IPS-NIHi11 (cell line): ENCODE measurements at places on chromosomes 5 and 9.

GRCh38 chr9:98612061-98612752 is 96.5 kb downstream of the GABBR2 start:
- no peak for DNase-seq

DNA sequence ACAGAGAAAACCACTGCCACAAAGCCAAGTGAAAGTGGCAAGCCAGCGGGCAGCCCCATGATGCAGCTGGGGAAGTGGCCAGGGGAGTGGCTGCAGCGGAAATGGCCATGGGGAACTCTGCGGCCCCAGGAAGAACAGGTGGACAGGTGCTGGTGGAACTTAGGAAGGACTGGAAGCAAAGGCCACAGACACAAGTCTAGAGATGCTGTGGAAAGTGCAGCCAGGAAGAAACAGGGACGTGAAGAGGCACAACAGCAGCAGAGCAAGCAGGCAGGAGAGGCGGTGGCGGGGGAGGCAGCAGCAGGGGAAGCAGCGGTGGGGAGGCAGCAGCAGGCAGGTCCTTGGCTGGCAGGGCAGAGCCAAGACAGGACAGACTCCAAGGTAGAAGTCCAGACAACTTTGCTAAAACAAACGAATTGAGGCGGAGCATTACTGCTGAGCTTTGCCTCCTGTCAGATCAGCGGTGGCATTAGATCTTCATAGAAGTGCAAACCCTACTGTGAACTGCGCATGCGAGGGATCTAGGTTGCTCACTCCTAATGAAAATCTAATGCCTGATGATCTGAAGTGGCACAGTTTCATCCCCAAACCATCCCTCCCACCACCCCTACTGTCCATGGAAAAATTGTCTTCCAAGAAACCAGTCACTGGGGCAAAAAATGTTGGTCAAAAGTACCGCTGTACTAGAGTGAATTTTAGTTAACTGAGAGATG is 11.8 kb downstream of the SURF6 start:
- DNase-seq = no peak

DNA sequence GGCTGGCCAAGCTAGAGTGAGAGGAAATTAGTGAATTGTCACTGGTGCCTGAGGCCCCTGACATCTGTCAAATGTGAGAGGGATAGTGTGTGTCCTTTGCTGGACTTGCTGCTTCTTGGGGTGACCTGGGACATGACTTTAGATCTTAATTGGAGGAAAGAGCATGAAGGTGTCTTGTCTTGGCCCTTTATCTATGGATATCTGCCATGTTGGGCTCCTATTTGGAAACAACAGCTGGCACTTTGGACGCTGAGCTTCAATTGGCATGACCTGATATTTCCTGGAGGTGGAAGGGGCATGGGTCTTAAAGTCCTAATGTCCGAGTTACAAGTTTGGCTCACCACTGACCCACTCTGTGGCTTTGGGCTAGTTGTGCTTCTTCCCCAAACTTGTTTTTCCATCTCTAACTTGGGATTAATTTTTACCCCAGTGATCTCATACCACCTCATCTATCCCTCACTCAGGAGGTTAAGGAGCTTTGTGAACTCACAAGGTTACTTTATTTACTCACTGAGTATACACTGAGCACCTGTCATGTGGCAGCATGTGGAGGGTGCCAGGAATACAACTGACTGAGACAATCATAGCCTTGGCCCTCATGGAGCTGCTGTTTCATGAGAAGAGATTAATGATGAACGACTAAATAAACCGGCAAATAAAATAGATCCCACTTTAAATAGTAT is 30.1 kb upstream of the CXCL14 start:
- DNase-seq = no peak

DNA sequence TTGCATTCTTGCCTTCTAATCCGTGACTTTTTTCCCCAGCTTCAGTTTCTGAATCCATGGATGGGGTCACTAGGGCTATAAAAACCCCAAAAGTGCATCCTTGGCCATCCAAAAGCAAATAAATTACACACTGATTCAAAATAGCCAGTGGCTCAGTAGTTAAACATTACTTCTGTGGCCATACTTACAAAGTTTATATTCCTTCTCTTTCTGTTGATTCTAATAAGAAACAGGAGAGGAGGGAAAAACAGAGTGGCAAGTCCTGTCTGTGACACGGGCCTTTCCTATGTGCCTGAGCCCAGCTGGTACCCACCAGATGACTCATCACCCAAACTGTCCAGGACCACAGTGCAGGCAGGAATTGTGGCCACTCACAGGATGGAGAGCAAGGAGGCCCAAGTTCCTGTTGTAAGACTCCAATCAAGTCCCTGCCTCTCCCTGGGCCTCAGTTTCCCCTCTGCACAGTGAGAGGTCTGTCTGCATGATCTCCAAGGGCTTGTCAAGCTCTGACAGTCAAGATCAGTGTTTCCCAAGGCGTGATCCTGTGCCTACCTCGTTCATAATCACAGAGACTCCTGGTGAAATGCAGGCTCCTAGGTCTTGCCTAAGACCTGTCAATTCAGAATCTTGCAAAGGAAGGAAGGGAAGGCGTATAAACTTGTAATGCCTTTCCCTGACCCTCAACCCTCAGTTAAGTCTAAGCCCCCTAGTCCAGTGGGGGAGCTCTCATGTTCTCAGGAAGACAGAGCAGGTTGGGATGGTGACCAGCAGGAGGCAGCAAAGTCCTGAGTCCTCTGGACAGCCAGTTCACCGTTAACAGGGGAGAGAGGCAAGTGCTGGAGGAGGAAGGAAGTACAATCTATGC is 29.5 kb downstream of the TNIP1 start:
- DNase-seq = peak; percentile 89

- DNase-seq = no peak
Observed at GRCh38 chr5:61837788-61838187, 468.2 kb upstream of the KIF2A start.

DNA sequence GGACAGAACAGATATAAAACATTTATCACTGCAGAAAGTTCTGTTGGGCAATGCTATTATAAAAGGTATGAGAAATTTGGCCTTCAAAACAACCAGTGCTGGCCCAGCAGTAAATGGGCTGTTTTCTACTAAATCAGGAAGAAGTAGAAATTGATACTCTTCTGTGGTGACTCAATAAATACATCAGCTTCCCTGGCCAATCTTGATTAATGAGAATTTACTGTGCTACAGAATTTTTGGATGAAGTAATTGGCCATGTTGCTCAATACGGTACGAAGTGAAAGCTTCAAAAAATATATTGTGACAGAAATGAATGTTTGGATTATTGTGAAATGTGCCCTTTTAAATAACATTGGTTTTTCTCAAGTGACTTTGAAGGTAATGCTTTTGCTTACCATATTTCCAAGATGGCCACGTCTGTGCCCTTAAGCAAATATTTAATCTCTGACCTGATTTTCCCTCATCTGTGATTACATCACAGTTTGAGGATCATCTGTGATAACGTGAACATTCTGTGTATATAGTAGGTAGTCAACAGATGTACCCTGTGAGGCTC is 4.2 kb downstream of the DNAJA1 start:
- no peak for DNase-seq

- no peak for DNase-seq
Observed at GRCh38 chr5:119276978-119277377, 78.8 kb upstream of the TNFAIP8 start.

GRCh38 chr9:82101475-82101874 is 112.9 kb downstream of the SPATA31D1 start:
- no peak for DNase-seq

DNA sequence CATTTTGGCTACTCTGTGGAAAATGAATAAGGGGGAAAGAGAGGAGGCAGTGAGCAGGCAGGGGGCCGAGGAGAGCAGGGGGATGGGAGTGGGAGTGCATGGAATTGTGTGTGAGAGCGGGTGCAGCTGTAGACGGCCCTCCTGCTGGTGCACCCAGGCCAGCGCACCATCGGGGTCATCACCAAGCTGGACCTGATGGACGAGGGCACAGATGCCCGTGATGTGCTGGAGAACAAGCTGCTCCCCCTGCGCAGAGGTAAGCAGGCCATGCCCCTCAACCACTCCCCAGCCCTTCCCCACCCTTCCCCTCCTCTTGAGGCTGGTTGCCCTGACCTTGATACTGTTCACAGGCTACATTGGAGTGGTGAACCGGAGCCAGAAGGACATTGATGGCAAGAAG is 16.7 kb downstream of the DNM1 start:
- DNase-seq = no peak

- no peak for DNase-seq
Observed at GRCh38 chr5:56861893-56862485, 46.6 kb downstream of the MAP3K1 start.

GRCh38 chr5:166509085-166509484 is 1782.4 kb upstream of the WWC1 start:
- DNase-seq = peak; percentile 46

- DNase-seq = no peak
Observed at GRCh38 chr9:125696106-125696647, 10.8 kb downstream of the MAPKAP1 start.

DNA sequence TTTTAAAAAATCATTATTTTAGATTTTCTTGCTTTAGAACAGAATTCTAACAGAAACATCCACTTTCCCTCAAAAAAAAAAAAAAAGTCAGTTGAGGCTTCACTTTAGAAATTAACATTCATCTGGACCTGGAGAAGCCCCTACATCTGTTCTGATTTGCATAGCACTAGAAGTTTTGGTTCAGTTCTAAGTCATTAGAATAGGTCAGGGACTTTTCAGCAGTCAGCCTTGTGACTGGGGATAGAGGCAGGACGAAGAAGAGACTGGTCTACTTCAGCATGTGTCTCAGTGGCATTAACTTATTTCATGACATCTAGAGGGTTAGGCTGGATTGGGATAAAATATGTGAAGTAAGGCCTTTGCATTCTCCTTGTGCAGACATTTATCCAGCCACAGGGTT is 215.8 kb upstream of the DAB2 start:
- no peak for DNase-seq

DNA sequence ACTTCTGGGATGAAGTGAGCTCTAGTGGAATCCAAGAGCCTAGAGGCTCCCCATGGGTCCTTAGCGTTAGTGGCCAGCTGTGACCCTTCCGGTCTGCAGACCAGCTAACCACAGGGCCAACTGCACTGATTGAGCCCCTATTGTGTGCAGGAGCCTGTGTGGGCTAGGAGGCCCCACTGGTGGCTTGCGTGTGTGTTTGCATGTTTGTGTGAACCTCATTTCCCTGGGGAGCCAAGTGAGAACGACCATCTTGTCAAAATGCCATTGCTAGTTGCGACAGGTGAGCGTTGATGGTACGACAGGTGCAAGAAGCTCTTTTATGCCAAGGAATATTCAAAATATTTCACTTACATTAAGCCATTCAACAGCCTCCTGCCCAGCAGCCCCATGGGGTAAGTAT is 44.1 kb upstream of the ANKRD33B start:
- DNase-seq = no peak

DNA sequence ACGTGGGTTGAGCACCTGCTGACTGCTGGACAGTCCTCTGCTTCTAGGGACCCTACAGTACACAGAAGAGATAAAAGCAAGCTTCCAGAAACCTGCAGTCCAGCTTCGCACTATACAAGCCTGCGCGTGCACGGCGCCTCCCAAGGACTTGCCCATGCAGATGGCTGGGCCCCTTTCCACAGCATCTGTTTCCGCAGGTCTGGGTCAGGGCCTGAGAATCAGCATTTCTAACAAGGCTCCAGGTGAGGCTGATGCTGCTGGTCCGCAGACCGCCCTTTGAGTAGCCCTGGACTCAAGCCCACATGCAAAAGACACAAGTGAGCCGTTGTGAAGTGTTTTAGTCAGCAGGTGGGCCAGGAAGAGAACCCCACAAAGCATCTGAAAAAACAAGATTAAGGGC is 133.1 kb downstream of the HSD17B3 start:
- DNase-seq = no peak

DNA sequence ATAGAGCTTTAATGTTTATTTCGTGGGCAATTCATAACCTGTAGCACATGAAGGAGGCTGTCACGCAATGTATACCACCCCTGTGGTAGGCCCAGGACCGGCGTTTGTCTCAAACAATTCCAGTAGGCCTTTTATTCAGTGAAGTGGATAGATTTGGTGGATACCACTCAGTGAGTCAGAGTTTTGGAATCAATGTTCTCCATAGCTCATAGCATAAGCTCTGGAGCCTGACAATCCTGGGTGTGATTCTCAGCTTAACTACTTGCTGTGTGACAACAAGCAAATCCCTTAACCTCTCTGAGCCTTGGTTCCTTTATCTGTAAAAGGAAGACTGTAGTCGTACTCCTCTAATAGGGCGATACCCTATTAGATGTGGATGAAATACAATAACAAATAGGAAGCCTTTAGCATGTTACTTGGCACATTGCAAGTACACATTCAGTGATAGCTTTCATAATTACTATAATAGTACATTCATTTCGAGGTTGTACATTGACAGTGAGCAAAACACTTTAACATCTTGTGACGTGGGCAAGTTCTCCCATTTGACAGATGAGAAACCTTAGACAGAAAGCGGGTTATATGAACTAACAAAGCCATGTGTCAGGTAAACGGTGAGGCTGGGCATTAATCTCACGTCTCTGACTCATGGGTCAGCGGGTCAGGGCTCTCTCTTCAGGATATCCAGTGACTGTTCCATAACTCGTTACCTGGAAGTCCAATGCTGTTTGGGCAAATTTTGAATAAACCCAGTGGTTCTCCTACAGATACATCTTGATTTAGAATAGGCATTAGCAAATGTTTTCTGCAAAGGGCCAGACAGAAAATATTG is 130.8 kb downstream of the C9orf152 start:
- no peak for DNase-seq

- DNase-seq = no peak
Observed at GRCh38 chr5:126031989-126032716, 391.1 kb upstream of the GRAMD2B start.

DNA sequence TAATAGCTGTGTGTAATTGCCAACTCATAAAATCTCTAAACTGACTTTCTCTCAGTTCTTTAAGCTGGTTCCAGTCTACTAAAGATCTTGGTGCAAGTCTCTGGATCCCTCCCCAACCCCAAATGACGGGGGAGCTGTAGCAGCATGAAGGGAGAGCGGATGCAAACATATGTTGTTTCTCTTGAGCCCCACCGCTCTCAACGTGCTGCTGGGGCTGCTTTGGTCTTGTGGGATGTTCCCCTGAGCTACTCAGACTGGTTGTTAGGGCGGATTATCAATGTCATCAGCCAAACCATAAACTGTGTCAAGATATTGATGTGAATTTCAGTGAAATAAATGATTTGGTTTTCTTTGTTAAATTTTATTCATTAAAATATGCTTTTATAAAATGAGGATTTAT is 40.9 kb upstream of the APC start:
- no peak for DNase-seq

DNA sequence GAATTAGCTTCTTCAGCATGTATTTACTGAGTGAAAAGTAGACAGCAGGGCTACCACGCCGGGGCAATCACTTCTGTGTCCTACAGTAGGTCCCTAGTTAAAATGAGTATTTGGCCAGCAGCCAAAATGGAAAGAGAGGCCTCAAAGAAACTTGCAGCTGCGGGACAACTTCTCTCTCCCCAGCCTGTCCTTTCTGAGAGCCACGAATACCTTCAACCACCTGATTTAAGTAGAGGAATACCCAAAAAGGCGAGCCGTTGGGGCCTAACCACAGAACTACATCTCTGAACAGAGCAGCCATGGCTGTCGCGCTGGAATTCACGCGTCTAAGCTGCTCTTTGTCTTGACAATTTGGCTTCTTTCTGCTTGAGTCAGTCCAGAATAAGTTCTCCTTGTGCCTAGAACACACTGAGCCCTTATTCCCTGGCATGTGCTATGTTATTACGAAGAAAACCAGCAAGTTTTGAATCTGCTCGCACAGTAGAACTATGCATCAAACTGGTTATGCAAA is 43.8 kb upstream of the GOLPH3 start:
- DNase-seq = no peak

GRCh38 chr5:126805063-126805462 is 28.1 kb downstream of the LMNB1 start:
- no peak for DNase-seq

GRCh38 chr5:33008751-33009418 is 297.8 kb downstream of the NPR3 start:
- peak; percentile 42 for DNase-seq
